ENCODE measurements at places on chromosomes 2 and 18. TPM values are rescaled to one million over a fixed set of nuclear protein-coding genes. Genes with fewer than 3 reads are reported as not detected.

GRCh38 chr2:45328264-45328870 is 282.7 kb downstream of the SRBD1 start:
- H3K4me1 ChIP-seq, result peaks cover 19% of the 10 kb centered on the region
- no peak overlapping the region for H3K4me3 ChIP-seq
- H3K36me3 ChIP-seq, result no peaks in the 10 kb centered on the region
- DNase-seq, result no peak
- no peaks in the 10 kb centered on the region for H3K27me3 ChIP-seq

DCTN1 gene
- 179 TPM for total RNA-seq

- H3K27ac ChIP-seq, result no peak overlapping the region
- DNase-seq, result no peak
- H3K4me3 ChIP-seq, result no peak overlapping the region
- no peaks in the 10 kb centered on the region for H3K4me1 ChIP-seq
These were observed 220.9 kb upstream of the PID1 start for GRCh38 chr2:229492034-229492433.

DNA sequence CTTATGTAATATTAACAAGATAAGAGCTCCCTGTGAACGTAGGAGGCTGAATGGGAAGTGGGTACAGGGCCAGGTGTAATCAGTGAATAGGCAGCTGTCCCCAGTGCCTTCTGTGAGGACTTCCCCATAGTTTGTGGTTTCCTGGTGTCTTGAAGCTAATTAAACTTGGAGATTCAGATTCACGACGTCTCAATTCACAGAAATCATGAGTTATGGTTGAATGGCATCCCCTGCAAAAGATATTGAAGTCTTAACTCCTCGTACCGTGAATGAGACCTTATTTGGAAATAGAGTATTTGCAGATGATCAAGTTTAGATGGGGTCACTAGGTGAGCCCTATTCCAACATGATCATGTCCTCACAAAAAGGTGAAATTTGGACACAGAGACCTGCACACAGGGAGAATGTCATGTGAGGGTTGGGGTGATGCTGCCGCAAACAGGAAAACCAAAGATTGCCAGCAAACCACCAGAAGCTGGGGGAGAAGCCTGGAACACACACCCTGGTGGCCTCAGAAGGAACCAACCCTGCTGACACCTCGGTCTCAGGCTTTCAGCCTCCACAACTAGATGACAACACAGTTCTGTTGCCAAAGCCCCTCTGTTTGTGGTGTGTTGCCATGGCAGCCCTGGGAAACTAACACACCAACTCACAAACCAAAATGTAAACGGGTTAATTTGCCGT is 13.2 kb downstream of the ARL4C start:
- no peaks in the 10 kb centered on the region for H3K4me1 ChIP-seq
- H3K27ac ChIP-seq, result no peak overlapping the region
- peak; percentile 31 for DNase-seq
- no peaks in the 10 kb centered on the region for H3K27me3 ChIP-seq
- H3K36me3 ChIP-seq, result no peaks in the 10 kb centered on the region

DNA sequence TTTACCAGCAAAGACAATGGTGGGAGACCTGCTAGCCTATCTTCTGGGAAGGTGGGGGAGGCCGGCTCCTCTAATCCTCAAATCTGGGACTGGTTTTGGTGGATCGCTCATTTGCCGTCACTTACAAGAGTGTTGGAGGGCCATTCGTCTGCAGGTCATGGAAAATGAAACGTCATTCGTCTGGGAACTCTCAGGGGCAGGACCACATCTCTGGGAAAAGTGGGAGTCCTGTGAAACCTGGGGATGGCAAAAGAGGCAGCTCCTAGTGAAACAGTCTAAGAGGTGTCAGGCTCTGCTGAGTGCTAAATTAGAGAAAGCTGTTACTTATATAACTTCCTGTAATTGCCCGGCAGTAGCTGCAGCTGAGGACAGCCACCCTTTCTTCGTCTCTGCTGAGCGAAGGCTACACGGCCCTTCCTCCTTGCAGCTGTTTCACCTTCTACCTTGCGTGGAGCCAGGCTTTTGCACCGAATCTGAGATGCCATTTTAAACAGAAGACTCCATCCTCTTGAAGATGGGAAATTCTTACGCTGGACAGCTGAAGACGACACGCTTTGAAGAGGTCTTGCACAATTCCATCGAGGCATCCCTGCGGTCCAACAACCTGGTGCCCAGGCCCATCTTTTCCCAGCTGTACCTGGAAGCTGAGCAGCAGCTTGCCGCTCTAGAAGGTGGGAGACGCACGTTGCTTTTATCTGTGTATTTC is 22.4 kb downstream of the GREB1 start:
- peak; percentile 3 for DNase-seq
- no peaks in the 10 kb centered on the region for H3K4me1 ChIP-seq
- H3K27me3 ChIP-seq, result no peaks in the 10 kb centered on the region
- no peaks in the 10 kb centered on the region for H3K36me3 ChIP-seq
- H3K4me3 ChIP-seq, result no peak overlapping the region
- no peak overlapping the region for H3K27ac ChIP-seq

LAMA3 gene
- 202 TPM for total RNA-seq

DNA sequence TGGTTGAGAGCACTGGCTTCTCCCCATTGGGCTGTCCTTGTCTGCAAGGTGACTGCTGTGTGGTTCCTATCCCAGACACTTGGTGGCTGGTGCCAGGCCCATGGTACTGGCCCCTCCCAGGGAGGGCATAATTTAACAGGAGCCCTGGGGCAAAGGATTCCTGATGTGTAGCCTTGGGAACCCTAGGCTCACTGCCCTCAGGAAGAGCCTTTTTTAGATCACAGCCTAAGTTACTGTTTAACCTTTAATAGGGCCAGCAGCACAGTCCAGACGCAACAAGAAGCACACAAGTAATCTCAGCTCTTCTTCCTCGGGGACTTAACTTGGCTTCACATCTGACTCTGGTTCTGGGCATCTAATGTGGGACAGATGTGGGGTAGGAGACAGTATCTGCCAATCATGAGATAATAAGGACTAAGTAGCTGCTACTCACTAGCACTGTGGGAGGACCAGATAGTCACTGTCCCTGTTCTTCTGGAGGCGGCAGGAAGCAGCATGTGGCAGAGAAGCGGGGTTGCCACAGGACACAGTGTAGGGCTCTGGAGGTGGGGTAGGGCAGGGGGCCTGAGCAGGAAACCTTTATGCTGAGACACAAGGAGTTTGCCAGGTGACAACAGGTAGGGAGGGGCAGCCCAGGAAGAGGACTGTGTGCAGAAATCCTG is 136.3 kb downstream of the TMEM17 start:
- no peak overlapping the region for H3K4me3 ChIP-seq
- no peaks in the 10 kb centered on the region for H3K4me1 ChIP-seq
- H3K36me3 ChIP-seq, result no peaks in the 10 kb centered on the region
- no peak overlapping the region for H3K27ac ChIP-seq

DNA sequence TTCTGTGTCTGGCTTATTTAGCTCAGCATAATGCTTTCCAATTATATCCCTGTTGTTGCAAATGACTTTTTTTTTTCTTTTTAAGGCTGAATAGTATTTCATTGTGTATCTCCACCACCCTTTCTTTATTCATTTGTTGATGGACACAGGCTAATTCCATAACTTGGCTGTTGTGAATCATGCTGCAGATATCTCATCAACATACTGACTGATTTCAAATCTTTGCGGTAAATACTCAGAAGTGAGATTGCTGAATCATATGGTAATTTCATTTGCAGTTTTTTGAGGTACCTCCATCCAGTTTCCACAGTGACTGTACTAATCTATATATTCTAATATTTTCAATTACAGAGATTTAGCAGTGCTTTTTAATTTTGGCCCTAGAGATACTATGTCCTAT is 266.2 kb downstream of the TMX3 start:
- no peaks in the 10 kb centered on the region for H3K27me3 ChIP-seq
- no peak overlapping the region for H3K4me3 ChIP-seq
- DNase-seq, result no peak
- H3K4me1 ChIP-seq, result no peaks in the 10 kb centered on the region
- no peak overlapping the region for H3K27ac ChIP-seq

GRCh38 chr2:222058819-222059445 is 239.9 kb downstream of the PAX3 start:
- H3K4me1 ChIP-seq, result no peaks in the 10 kb centered on the region
- H3K27ac ChIP-seq, result no peak overlapping the region
- no peaks in the 10 kb centered on the region for H3K27me3 ChIP-seq
- H3K36me3 ChIP-seq, result no peaks in the 10 kb centered on the region
- H3K4me3 ChIP-seq, result no peak overlapping the region

DNA sequence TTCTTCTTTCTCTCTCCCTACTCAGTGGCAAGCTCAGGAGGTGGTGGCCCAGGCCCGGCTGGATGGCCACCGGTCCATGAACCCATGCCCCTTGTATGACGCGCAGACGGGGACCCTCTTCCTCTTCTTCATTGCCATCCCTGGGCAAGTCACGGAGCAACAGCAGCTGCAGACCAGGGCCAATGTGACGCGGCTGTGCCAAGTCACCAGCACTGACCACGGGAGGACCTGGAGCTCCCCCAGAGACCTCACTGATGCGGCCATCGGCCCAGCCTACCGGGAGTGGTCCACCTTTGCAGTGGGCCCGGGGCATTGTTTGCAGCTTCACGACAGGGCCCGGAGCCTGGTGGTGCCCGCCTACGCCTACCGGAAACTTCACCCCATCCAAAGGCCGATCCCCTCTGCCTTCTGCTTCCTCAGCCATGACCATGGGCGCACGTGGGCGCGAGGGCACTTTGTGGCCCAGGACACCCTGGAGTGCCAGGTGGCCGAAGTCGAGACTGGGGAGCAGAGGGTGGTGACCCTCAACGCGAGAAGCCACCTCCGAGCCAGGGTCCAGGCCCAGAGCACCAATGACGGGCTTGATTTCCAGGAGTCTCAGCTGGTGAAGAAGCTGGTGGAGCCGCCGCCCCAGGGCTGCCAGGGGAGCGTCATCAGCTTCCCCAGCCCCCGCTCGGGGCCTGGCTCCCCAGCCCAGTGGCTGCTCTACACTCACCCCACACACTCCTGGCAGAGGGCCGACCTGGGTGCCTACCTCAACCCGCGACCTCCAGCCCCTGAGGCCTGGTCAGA is 1.8 kb downstream of the NEU2 start:
- H3K4me3 ChIP-seq, result no peak overlapping the region
- H3K4me1 ChIP-seq, result no peaks in the 10 kb centered on the region
- peak; percentile 72 for DNase-seq
- H3K27me3 ChIP-seq, result no peaks in the 10 kb centered on the region
- H3K36me3 ChIP-seq, result no peaks in the 10 kb centered on the region

DNA sequence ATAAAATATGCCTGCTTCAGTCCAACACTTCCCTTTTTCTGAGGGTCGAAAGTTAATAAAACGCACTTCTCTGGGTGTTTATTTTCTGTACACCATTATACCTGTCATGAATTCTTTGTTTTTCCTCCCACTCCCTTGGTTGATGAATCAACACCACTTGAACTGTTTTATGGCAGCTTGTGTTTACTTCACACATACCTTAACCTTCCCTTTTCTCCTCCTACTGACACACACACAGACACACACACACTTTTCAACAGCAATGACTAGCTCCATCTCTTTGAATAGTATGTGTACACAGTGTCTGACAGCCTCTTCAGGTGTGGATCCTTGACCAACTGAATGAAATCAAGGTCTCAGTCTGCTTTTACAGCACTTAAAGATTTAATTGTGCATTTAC is 91.3 kb downstream of the SATB2 start:
- H3K36me3 ChIP-seq, result no peaks in the 10 kb centered on the region
- no peaks in the 10 kb centered on the region for H3K4me1 ChIP-seq
- no peak overlapping the region for H3K4me3 ChIP-seq
- DNase-seq, result no peak

MAP2 gene
- total RNA-seq, result 25.2 TPM

DNA sequence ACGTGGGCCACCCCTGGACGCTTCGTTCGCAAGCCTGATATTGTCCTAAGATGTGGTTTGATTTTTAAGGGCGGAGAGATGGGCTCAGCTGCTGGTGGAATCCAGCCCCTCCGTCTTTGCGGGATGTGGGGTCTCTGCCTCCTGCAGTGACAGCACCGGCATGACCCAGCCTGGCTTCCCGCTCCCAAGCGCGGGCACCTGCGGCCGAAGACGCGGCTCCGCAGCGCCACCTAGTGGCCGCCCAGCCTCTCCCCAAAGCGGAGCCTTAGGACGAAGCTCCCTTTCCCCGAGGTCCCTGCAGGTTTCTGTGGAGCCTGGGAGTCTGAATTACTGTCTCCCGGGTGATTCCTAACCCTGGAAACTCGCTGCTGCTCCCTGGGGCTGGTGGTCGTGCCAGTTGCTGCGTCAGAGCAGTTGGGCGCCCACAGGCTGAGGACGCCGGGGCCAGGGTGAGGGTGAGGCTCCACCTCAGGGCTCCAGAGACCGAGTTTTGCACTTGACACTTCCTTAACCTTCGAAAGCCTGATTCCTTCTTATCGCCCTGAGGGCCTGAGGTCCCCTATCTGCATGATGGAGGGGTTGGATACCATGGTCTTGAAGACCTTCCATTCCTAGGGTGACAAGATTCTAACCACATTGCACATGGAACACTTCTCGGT is 137.5 kb downstream of the TPO start:
- H3K36me3 ChIP-seq, result no peaks in the 10 kb centered on the region
- peaks cover 8% of the 10 kb centered on the region for H3K4me1 ChIP-seq

DRC1 gene
- 0.17 TPM for total RNA-seq

DNA sequence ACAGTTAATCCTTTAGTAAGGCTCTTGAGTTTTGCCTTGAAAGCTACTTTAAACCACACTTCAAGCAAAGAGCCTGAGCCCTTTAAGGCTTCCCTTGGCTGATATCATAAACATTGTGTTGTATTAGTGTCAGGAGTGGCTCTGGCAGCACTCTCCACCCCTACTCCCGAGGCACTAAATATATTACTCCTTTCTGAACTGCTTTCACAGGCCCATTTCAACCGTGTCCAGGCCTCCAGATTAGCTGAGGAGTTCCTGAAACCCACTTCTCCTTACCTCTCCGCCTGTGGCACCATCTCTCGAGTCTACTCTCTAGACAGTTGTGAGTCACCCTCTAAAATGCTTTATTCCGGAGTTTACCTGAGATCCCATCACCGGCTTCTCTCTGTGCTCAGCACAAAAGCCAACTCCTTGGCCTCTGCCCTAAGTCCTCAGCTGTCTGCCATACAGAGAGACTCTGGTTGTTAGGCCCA is 14.4 kb upstream of the STON1 start:
- no peaks in the 10 kb centered on the region for H3K27me3 ChIP-seq
- peaks cover 4% of the 10 kb centered on the region for H3K36me3 ChIP-seq
- H3K4me3 ChIP-seq, result no peak overlapping the region
- peak overlapping the region; percentile 16 for H3K27ac ChIP-seq
- no peak for DNase-seq
- peaks cover 6% of the 10 kb centered on the region for H3K4me1 ChIP-seq

MARCO gene
- 499 TPM for total RNA-seq

GRCh38 chr2:134232868-134233727 is 20.8 kb upstream of the MGAT5 start:
- no peaks in the 10 kb centered on the region for H3K36me3 ChIP-seq
- no peak overlapping the region for H3K27ac ChIP-seq
- peaks cover 5% of the 10 kb centered on the region for H3K4me1 ChIP-seq
- no peaks in the 10 kb centered on the region for H3K27me3 ChIP-seq
- H3K4me3 ChIP-seq, result no peak overlapping the region

DNA sequence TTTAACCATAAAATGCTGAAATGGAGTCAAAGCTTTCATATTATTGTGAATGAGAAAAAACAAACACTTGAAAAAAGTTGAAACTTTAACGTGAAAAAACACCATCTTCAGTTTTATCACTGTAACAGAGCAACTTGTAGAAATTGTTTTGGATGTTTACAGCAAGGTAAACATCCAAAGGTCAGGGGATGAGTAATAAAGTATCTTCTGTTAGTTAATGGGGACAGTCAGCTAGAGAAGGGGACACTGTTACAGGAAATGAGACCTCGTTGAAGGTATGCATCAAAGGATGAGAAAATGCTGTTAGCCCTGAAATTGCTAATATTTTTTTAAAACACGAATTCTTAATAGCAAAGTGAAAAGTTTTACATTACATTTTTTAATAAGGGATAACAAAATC is 2.9 kb downstream of the RHBDD1 start:
- H3K4me1 ChIP-seq, result peaks cover 28% of the 10 kb centered on the region
- no peaks in the 10 kb centered on the region for H3K27me3 ChIP-seq
- no peak for DNase-seq
- H3K4me3 ChIP-seq, result no peak overlapping the region
- no peak overlapping the region for H3K27ac ChIP-seq
